GF-D8 (cell line): ENCODE measurements at places on chromosomes 6 and 20.

DNA sequence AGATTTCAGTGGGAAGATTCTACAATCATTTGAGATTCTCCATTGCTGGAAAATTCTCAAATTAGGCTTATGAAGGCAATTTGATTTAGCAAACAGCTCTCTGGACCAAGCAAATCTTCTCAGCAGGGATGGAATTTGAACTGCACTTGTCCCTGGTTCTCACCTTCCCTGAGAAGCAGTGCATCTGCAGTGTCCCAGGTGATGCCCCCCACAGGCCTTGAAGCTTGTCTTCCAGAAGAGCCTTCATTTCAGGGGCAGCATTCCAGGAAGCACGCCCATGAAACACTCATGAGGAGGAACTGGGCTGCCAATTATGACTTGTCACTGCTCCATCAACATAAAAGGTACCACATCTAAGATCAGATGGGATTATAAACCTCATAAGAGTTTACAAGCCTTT is 82.8 kb upstream of the HDAC2 start:
- DNase-seq: no peak

DNA sequence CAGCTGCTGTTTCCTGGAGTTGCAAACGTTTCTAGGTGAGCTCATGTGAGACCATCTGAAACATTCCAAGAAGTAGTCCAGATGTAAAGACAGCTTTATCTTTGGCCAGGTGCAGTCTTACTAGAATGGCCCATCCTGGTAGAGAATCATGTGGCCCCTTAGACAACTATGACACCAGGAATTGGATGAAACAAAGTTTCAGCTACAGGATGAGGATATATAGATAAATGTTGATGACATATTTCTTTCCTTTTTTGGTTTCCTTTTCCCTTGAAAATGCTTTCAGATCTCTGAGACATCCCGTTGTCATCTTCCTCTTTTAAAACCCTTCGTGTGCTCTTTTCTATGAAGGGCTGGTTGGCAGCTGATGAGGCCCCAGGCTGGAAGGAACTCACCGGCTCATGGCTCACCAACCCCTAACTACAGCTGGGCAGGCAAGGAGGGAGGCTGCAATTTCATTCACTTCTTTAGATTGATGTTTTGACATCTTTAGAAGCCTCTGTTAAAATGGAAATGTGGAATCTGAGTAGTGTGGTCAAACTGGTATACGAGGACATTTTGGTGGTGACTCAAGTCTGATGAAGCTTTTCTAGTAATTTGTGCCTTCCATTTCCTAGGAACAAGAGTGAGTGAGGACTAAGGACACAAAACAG is 167.9 kb upstream of the TNFAIP3 start:
- no peak for DNase-seq

- DNase-seq: no peak
Measured at GRCh38 chr6:66628917-66629316, 921.9 kb upstream of the EYS start.

DNA sequence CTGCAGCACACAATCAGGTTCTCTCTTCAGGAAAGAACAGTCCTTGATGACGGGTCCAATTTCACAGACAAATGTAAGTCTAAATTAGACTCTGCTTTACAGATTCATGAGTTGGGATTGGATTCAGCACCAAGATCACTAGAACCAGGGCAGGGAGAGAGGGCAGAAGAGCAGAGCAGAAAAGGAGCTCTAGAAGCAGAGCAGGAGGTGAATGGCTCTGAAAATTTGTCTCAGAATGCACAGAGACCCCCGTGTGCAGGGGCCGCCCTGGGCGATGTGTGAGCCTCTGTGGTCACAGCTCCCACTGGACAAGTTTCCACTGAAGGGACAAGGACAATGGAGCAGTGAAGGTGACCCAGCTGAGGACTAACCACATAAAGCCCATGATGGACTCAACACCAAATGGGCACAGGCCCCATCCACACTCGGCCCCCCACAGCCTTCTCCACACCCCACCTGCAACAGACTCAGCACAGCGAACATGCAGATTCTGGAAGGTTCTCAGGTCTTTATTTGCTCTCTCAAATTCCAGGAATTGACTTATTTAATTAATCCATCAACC is 3.5 kb downstream of the HLA-B start:
- DNase-seq: no peak

DNA sequence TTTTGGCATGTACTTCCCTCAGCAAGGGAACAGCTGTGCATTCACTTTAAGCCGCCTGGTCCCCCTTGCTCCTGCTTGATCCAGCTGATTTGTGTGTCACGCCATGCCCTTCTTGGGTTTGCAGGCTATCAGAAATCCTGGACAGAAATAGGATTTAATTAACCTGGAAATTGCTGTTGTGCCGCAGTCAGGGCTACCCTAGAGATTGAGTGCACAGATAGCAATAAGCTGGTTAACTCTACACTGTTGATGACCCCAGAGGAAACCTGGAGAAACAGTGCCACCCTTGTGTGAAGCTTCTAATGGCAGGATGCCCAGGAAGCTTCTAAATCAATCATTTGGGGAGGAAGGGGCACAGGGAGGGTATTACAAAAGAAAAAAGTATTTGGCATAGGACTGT is 199.0 kb downstream of the JARID2 start:
- DNase-seq: no peak

DNA sequence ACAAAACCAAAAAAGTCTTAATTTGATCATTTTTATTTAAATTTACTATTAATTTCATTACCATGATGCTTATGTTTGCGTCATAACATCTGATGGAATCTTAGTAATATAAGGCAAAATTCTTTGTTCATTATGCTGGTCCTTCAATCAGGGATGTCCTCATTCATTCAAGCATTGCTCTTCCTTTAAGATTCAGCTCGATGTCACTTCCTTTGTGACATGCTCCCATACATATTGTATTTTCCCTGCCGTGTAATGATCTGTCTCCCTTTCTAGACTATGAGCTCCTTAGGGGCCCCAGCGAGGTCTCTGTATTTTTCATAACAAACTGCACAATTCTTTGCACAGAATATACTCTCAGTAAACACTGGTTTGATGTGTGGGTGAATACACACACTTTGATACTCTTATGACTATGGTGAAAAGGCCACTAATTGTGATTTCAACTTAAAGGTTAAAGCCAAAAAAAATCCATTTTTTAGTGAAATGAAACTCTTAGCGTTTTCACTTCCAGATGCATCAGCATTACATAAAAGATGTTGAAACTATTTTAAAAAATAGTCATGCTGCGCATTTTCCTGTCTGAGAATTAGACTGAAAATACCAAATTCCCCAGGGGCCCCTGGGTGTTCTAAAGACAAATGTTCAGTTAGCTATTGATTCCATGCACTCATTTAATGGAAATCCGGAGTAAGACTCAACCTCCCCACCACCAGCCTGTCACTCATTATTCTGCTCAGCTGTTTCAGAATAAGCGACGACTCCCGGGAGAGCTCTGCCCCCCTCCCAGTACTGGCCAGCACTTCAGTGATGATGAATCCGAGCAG is 169.7 kb downstream of the ATXN1 start:
- no peak for DNase-seq

DNA sequence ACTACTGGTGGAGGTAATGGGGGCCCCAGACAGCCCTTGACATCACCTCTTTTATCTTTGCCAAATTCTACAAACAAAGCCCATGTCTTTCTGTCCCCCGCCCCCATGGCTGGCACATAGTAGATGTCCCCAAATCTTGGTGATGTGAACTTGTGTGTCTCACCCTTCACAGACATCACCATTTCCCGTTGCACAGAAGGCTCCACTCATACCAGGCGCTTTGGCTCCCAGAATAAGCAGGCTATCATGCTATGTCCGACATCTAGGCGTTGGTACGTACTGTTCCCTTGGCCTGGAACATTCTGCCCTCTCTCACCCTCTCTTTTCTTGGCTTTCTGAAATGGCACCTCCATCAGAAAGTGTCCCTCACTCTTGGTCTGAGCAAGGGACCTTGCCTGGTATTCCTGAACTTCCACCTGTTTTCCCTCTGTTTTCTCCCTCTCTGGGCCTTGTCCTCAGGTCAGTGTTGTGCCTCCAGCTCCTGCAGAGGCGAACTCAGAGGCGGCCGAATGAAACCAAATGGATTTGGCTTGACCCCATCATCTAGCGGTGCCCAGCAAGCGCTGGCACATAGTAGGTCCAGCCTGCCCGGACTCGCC is 968 bp upstream of the CCN5 start:
- no peak for DNase-seq

GRCh38 chr6:71459162-71459561 is 170.6 kb downstream of the OGFRL1 start:
- no peak for DNase-seq

DNA sequence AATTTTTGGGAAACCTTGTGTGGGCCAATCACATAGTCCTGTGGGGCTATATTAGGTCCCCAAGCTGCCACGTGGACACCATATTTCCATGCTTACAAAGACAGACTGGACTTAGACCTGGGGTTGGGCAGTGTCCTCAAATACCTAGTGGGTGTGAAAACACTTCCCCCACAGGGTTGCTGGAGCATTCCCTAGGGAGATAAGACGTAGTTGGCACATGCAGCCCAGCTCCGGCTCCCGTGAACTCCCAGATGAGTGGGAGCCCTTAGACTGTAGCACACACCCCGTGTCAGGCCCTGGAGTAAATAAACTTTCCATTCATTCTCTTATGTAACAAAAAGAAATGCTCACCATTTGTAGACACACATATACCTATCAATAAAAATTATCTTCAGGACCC is 14.2 kb downstream of the KCNG1 start:
- no peak for DNase-seq

GRCh38 chr6:129568015-129568414 is 142.0 kb downstream of the ARHGAP18 start:
- no peak for DNase-seq

GRCh38 chr6:26445934-26446667 is 5.8 kb downstream of the BTN3A3 start:
- no peak for DNase-seq

GRCh38 chr6:32492351-32492750 is 37.7 kb downstream of the HLA-DRB5 start:
- no peak for DNase-seq

- no peak for DNase-seq
Measured at GRCh38 chr6:155181498-155181897, 82.3 kb upstream of the CLDN20 start.

DNA sequence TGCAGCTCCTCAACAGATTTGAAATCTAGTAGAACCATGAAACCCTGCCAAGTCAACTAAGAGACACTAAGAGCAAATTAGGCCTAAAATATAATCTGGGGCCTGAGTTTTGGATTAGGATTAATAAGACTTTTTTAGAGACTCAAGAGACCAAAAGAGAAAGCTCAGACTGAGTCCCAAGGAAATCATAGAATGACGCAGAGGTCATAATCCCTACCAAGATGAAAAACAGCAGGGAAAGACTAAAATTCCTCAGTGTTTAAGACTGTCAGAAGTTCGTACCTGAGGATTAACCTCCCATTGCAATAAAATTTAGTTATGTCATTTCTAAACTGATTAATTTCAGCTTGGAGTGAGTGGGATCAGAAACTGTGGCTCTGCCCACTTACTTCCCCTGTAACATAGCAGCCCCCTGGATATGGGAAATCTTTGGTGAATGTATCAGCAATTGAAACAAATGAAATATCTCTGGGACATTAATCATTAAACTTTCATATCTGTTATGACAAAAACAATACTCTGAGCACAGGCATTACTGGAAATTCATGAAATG is 200.3 kb downstream of the EDN1 start:
- no peak for DNase-seq

- DNase-seq: no peak
Measured at GRCh38 chr6:71509191-71510005, 220.8 kb downstream of the OGFRL1 start.

GRCh38 chr6:149456311-149457021 is 28.3 kb downstream of the ZC3H12D start:
- no peak for DNase-seq

DNA sequence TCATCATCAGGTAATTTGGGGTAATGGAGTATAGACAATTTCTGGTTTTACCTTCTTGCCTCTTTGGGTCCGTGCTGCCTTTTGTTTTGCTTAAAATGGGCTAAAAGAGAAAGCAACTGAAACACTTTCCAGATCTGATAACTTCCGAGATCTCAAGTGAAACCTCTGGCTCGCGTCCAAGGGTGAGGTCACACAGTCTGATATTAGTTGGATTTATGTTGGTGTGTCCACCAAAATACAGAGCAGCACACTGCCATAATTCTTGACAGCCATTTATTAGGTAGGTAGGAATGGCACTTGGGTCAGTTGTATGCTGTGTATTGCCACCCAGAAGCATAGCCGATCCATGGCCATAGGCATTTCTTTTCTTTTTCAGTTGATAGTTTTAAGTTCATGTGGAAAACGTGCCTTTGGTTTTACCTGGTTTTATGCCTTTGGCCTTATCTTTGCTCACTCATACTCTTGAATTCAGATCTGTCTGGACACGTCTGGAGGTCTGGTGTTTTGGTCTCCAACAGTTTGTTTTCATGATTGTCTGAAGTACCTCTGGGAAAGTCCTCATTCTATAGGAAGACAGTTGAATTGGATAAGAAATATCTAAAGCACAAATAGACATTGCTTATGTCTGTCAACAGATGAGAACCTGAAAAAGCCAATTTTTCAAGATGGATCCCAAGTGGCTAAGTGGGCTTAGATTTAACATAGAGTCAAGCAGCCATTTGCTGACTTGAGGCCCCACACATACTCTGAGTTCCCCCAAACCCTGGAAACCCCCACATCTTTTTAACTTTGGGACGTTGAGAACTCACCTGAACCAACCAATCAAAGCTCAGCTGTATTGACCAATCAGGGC is 320.8 kb downstream of the SOX4 start:
- DNase-seq: no peak

- DNase-seq: no peak
Measured at GRCh38 chr6:109436041-109436440, 4.4 kb downstream of the PPIL6 start.

- no peak for DNase-seq
Measured at GRCh38 chr20:4401601-4402000, 320.1 kb upstream of the PRND start.

GRCh38 chr6:5120011-5120410 is 34.9 kb downstream of the PPP1R3G start:
- no peak for DNase-seq

GRCh38 chr6:1481286-1481685 is 91.9 kb downstream of the FOXF2 start:
- DNase-seq: no peak
